ENCODE measurements at places on chromosomes 7 and 10.

DNA sequence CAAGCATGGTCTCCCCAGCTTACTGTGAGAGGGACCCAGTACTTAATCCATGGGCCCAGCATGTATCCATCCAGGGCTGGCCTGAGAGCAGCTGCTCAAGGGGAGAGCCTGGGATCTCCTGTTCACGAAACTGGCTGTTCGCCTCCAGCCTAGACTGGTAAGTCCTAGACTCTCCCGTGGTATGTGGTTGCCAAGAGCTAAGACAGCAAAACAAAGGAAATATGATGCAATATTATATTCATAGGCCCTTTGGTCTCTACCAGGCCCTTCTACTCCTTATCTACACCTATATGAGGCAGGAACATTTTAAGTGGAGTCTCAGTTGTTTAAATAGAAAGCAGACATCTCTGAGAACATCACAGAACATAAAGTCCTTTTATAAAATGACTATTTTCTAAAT is 28.9 kb upstream of the STK17A start:
- DNase-seq = no peak

DNA sequence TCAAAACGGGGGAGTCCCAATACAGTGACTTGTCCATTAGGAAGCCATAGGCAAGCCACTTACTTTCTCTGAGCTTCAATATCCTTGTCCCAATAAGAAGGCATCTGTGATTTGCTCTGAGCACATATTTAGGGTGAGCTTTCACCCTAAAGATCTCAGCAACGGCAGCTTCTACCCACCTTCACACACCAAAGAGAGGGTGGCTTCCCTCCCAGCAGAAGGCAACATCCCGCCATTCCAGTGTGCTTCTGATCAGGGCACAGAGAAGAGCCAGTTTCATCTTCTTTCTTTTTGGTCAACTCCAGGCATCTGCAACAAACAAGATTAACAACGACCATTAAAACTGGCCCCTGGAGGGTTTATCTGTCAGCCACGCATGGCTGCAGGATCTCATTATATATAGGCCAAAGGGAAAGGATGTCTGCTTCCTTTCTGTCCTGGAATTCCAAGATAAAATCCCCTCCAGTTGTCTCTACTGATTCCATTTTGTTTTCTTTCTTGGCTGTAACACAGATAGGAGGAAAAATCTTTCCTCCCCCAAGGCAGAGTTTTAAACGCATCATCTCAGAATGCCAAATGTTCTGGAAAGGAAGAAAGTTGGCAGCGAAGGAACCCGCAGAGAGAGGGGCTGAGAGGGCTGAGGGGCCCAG is 491 bp upstream of the SH2D4B start:
- no peak for DNase-seq

DNA sequence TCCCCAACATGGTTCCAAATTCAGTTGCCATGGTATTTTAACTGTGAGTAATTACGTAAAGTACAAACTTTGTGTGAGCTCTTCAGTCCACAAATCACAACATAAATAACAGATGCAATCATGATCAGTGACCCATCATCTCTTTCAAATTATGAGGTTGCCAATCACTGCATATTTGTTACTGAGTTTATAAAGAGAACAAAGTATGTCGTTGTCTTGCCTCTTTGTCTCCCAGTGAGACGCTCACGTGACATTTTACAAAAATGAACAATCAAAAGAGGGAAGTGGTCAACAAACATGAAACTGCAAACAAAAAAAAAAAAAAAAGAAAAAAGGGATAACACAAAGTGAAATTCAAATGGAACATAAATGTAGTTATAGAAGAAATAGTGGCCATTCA is 122.7 kb upstream of the PDSS1 start:
- no peak for DNase-seq

DNA sequence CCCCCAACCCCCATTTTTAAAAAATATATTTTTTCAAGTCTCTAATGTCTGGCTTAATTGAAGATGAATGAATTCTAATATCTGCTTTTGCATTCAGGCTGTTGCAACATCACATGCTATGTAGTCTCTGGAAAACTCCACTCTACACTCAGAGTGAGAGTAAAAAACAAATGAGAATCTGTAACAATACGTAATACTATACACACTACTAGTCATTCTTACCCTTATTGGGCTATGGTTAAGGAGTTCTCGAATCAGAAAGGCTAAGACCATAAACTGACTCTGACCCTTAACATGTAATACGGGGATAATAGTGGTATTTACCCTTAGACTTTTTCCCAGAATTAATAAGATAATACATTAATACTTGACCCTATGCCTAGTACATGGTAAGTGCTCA is 42.9 kb upstream of the TMEM168 start:
- DNase-seq = no peak

DNA sequence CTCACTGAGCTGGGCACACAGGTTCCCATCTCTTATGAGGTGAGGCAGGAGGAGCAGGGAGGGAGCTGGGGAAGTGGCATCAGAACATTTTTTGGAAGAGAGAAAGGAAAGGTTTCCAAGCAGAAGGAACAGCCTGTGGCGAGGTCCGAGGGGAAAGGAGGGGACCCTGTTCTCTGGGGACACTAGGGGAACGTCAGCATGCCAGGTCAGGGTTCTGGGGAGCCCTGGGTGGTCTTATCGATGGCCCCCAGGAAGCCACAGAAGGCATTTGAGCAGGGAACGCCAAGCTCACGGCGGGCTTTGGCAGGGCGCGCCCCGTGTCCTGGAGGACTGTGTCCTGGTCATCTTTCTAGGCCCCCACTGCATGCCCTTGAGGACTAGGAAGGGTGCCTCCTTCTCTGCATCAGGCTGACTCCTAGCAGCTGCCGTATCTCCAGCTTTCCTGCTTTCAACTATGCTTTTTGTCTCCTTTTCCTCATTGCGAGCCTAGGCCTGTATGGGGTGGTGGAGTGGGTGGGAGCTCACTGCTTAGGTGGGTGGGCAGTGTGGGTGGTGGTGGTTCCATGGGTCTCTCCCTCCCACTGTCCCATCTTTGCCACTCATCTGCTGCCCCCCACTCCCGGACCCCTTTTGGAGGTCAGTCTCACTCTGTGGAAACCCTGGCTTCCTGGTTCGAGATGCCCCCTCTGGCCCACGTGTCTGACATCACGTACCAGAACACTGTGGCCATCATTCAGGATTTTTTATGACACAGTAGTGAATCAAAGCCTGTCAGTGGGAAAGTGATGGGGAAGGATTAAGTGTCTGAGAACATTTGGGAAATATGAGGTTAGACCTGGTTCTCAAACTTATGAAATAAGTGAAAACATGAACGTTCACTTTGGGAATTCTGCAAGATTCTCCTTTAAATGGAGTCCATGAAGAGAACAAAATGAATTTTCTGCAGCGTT is 89.1 kb downstream of the CUX1 start:
- DNase-seq = no peak

GRCh38 chr10:28127881-28128280 is 129.0 kb upstream of the ODAD2 start:
- no peak for DNase-seq

Data from activated T-cell treated with anti-CD3 and anti-CD28 coated beads for 48 hours (primary cell).